Pancreas (tissue), 10 donors: ENCODE measurements at places on chromosomes 11 and 22.
A peak's percentile ranks its signal among the peaks of the same experiment; 100 is the strongest.

DNA sequence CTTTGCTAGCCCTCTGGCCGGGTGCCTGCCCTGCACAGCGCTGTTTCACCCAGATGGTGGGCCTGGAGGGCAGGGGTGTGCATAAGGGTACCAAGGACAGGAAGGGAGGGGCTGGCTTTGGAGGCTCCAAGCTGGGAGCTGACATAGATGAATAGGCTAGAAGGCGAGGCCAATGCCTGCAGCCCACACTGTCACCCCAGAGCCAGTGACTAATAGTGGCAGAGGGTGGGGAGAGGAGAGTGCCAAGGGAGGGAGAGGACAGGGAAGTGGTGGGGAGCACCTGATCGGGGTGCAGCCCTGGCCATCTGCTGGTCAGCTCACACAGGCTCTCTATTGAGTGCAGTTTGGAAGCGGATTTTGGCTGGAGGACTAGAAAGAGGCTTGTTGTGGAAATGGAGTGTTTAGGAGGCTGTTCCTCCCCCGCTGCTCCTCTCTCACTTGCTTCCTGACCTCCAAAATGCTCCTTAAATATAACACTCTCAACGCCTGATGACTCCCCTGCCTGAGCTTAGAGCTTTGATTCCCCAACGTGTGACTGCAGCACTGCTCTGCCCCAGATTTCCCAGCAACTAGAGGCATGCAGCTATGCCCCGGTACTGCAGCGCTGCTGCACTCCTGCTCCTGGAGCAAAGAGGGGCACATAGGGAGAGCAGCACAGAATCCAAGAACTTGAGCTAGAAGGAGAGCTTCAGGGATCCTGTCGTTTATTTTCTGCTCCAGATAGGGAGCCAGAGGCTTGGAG lies 89.2 kb downstream of the GRAMD1B start:
- no peak for DNase-seq

GRCh38 chr11:72253392-72253791 lies 9.4 kb upstream of the PHOX2A start:
- DNase-seq, result no peak

GRCh38 chr22:38824585-38824984 lies 19.2 kb downstream of the NPTXR start:
- DNase-seq, result peak; percentile 52

- DNase-seq, result no peak
Measured at GRCh38 chr22:45830531-45831245, 146.3 kb downstream of the WNT7B start.

- DNase-seq, result no peak
Measured at GRCh38 chr11:134942681-134943080, 530.6 kb upstream of the B3GAT1 start.

GRCh38 chr11:131402040-131402439 lies 31.6 kb downstream of the NTM start:
- DNase-seq, result no peak

- peak; percentile 80 for DNase-seq
Measured at GRCh38 chr11:65988791-65989592, 13.0 kb downstream of the EIF1AD start.

DNA sequence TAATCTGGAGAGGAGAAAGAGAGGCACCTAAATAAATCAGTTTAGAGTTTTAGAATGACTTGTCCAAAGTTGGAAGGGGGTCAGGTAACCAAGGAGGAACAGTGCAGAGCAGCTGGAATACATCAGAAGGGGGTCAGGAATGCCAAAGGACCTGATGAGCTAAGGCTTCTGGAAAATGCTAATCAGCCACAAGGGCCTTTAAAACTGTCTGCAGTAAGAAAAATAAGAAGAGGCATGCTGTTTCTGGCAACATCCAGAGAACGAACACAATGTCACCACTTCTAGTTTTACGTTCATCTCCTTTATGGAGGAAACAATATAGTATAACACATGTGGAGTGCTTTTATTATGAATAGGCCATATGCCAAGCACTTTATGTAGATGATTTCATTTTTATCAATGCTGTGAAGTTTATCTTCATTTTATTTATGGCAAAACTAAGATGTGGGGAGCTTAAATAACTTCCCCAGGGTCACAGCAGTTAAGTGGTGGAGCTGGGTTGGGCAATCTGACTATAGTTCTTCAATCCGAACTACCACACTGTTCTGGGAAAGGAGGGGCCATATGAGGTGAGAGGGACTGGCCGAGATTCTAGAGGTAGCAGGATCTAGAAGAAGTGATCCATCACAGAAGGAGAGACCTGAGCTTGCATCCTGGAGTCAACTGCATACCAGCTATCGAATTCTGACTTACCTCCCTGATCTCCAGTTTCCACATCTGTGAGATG lies 22.6 kb downstream of the ACO2 start:
- no peak for DNase-seq

DNA sequence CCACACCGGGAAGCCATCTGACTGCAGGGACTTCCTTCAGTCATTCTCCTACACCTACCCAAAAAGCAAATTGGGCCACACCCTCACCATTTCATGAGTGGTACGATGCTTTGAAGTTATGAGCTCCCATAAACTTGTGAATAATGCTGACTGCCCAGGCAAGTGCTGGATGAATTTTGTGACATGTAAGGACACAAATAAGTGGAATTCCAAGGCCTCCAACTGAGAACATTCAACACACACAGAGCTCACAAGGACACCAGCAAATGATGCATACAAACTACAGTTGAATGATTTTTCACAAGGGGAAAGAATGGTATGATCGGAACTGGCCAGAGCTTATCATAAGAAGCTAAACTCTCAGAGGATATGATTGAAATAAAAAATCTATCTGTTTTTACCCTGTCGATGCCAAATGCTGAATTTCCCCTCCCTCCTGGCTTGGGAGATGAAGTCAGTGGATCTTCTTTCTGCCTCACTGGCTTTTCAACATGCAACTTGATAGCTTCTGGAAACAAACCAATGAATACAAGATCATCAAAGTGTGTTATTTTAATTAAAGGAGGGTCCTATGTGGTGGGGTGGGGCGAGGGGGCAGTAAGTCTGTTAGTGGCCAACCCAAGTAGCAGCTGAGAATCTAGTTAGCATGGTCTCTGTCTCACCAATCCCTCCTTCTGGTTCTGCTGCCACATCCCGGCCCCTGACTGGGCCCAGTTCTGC lies 123.8 kb downstream of the WT1 start:
- DNase-seq, result no peak

GRCh38 chr22:46025973-46026898 lies 49.3 kb upstream of the WNT7B start:
- no peak for DNase-seq

DNA sequence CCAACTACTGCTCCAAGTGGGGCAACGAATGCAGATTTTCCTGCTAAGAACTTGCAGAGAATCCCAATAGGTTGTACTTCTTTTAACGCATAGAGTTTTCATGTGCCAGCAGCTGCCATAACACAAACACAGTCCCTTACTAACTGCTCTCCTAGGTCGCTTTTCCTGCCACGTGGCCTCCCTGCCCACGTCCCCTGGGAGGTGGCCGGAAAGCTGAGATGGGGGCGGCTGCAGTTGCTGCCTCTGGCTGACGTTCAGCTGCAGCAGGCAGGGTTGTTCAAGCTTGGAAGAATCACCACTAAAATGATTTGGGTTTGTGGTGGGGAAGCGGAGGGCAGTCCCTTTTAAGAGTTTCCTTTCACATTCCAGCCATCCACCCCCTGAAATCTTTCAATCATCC lies 39.3 kb downstream of the ZNF202 start:
- no peak for DNase-seq

GRCh38 chr11:28659716-28660348 lies 551.6 kb downstream of the METTL15 start:
- no peak for DNase-seq

- DNase-seq, result no peak
Measured at GRCh38 chr11:103959279-103959942, 77.0 kb upstream of the DDI1 start.

DNA sequence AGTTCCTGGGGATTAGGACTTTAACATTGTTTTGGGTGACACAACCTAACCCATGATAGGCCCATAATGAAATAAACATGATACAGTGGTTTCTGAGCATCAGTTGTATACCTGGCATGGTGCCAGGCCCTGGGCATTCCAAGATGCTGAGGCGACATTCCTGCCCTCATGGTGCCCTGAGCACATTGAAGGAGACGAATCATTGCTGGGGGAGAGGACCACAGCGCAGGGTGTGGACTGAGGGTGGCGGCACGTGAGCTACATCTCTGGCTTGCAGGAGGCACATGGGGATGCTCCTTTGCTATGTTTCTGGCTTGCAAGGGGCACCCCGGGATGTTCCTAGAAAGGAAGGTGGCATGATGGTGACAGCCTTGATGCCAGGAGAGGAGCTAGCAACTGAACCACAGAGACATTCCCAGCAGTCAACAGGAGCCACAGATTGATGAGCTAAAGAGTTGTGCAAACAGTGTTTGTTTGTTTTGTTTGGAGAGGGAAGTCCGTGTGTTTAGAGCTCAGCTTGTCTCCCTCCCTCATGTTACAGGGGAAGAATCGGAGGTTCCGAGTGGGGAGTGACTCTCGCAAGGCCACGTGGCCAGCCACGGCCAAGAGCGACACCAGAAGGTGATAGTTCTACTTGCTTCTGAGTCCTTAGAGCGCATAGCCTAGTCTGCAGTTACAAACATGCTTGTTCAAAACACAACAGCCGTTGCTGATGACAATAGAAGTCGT lies 106.4 kb downstream of the MIAT start:
- DNase-seq, result no peak

DNA sequence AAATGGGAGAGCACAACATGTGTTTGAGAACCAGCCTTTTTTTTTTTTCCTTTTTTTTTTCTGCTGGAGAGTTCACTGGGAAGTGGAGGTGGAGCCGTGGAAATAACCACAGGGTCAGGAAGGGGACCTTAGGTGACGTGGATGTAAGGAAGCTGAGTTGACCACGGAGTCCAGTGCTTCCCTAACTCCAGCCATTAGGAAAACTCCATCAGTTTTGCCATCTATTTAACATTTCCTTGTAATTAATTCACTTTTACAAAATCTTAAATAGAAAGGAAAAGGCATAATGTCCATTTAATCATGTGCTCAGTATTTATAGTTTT lies 2.0 kb upstream of the CDK2AP2 start:
- no peak for DNase-seq

- no peak for DNase-seq
Measured at GRCh38 chr22:42291287-42291686, 20.8 kb upstream of the TCF20 start.

DNA sequence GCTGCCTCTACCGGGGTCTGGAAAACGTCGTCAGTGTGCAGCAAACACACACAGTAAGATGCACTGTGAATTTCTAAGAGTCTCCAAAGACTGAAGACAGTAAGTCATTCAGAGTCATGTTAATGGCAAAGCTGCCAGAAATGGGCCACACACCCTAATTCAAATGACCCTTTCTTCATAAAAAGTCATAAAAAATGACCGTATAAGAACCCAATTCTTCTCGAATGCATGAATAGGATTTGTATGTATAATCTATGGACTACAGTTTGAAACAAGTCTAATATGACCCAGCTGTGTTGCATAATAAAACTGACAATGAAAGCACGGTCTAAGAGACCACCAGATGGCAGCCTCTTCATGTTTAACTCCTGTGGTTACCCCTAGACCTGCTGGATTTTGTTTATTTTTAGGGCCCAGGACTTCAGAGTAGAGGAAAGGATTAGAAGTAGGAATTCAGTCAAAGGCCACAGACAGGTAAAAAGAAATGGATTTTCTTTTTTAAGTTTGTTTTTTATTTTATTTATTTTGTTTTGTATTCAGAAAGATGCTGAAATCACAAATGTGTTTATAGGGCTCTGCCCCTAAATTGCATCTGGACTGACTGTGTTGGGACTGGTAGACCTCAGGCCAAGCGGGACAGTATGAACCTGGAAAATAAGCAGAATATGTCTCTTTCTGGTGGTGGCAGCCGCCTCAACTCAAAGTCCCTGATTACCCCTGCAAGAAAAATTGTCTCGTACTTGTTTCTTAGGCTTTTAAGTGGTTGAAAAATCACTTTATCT lies 32.1 kb upstream of the SLC5A12 start:
- no peak for DNase-seq

- no peak for DNase-seq
Measured at GRCh38 chr11:73715541-73715940, 45.3 kb downstream of the RAB6A start.

GRCh38 chr11:69101792-69102695 lies 53.3 kb downstream of the TPCN2 start:
- DNase-seq, result peak; percentile 72

DNA sequence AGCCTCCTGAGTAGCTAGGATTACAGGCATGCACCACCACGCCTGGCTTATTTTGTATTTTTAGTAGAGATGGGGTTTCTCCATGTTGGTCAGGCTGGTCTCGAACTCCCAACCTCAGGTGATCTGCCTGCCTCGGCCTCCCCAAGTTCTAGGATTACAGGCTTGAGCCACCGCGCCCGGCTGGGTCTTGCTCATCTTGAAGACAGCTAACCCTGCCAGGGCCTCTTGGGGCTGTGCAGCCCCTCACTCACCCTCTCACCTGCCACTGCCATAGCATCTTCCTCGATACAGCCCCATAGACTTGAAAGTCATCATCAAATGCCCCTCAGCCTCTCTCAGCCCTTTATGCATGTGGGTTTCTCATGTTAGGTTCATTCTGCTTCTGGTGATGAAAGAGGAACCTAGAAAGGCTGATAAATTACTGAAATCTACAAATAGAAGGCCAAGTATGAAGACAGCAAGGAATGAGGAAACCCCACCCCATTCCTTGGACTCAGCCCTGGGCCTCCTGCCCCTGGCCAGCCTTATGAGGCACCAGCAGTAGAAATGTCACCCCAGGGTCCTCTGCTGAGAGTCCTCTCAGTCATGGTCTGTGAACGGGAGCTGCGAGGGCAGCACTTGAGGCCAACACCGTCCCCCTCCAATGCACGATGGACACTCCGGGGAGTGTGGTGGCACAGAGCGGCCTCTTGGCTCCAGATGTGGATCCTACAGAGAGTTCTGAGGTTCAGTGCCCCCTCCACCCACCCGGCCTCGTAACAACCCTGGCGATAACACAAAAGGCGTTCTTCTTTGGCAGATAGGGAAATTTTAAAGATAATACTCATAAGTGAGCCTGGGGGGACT lies 24.8 kb downstream of the SCGB1A1 start:
- no peak for DNase-seq

GRCh38 chr11:7591987-7592386 lies 78.2 kb downstream of the PPFIBP2 start:
- DNase-seq, result no peak

- no peak for DNase-seq
Measured at GRCh38 chr11:106480581-106481190, 403.2 kb downstream of the AASDHPPT start.

- DNase-seq, result no peak
Measured at GRCh38 chr11:125513705-125514265, 17.7 kb upstream of the FEZ1 start.
